ENCODE measurements at places on chromosomes 11 and 22.

GRCh38 chr22:39994041-39994565 is 651 bp upstream of the FAM83F start:
- DNase-seq, result no peak

- no peak for DNase-seq
Observed at GRCh38 chr11:86809561-86809960, 9.2 kb downstream of the PRSS23 start.

DNA sequence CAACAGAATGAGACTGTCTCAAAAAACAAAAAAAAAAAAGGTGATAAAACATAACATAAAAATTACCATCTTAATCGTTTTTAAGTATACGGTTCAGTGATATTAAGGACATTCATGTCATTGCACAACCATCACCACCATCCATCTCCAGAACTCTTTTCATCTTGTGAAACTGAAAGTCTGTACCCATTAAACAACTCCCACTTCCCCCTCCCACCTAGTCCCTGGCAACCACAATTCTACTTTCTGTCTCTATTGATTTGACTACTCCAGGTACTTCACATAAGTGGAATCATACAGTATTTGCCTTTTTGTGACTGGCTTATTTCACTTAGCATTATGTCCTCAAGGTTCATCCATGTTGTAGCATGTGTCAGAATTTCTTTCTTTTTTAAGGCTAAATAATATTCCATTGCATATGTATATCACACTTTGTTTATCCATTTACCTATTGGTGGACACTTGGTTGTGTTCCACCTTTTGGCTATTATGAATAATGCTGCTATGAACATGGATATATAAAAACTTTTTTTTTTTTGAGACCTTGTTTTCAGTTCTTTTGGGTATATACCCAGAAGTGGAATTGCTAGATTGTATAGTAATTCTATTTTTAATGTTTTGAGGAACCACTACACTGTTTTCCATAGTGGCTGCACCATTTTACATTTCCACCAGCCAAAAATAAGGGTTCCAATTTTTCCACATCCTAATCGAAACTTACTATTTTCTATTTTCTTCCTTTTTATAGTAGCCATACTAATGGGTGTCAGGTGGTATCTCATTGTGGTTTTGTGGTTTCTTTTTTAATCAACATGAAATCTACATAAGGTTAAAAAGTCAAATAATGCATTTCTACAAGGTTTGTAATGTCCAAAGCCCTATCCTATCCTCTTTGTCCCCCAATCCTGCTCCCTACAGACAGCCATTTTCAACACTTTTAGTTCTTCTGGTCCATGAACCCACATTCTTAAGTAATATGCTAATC is 23.4 kb upstream of the PIK3C2A start:
- no peak for DNase-seq

DNA sequence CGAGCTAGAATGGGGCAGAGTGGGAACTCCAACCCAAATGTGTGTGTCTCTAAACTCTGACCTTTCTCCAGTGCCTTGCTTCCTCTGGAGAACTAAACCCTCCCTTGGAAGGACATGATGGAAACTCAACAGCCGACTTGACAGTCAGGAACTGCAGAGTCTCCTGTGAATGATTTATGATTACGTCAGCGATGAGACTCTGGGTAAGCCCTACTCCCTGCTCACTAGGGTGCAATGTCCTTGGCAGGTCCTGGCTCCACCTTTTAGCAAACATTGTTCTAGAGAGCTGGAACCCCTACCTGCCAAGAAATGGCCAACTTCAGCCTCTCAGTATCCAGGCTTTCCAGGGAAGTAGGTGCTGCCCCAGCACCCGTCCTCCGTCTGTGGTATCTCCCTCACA is 96.1 kb upstream of the CD82 start:
- DNase-seq, result no peak

GRCh38 chr11:2270322-2271076 is at the start of gene ASCL2:
TSS of gene ASCL2 (minus strand) at chr11:2270588. CDS start at chr11:2270332, 256 bp downstream.
- DNase-seq, result no peak

DNA sequence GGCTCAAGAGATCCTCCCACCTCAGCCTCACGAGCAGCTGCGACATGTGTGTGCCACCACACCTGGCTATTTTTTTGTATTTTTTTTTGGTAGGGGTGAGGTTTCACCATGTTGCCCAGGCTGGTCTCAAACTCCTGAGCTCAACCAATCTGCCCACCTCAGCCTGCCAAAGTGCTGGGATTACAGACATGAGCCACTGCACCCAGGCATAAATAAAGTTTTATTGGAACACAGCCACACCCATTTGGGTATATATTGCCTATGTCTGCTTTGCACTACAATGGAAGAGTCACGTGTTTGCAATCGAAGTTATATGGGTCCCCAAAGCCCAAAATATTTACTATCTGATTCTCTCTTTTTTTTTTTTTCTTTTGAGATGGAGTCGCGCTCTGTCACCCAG is 1.8 kb upstream of the MS4A15 start:
- DNase-seq, result no peak

Measured in stimulated activated CD8-positive, alpha-beta memory T cell treated with anti-CD3 and anti-CD28 coated beads, Interleukin-2, amount 100 ng/mL, for 1 hour (primary cell).